ENCODE measurements at places on chromosomes 16 and 17.

- no peak for DNase-seq
Measured at GRCh38 chr17:67439269-67439668, 62.2 kb downstream of the PITPNC1 start.

DNA sequence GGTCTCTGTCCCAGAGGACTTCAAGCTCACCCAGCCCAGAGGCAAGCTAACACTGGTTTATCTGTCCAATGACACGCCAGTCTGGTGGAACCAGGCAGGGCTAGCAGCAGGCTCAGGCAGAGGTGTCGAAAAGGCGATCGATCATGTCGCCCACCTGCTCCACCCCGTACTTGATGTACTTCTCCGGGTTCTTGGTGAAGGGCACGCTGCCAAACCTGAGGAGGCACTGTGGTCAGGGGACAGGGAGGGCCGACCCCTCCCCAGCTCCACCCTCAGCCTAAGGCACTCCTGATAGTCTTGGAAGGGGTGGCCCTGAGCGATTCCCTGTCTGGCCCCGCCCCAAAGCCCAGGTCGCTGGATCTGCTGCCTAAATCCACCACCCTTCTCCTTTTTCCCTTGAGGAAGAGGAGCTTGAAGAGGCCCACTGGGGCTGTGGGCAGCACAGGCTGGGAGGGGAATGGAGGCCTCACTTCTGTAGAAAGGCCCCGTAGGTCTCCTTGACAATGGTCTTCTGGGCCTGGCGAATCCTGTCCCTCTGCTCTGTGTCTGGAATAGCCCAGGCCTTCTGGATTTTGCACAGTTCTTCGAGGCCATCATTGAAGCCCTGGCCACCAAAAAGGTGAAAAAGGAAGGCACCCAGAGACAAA, 4.7 kb downstream of the ZACN start:
- no peak for DNase-seq

- no peak for DNase-seq
Measured at GRCh38 chr16:78425891-78426510, 326.5 kb downstream of the WWOX start.

- no peak for DNase-seq
Measured at GRCh38 chr17:9922012-9922848, 17.2 kb upstream of the RCVRN start.

DNA sequence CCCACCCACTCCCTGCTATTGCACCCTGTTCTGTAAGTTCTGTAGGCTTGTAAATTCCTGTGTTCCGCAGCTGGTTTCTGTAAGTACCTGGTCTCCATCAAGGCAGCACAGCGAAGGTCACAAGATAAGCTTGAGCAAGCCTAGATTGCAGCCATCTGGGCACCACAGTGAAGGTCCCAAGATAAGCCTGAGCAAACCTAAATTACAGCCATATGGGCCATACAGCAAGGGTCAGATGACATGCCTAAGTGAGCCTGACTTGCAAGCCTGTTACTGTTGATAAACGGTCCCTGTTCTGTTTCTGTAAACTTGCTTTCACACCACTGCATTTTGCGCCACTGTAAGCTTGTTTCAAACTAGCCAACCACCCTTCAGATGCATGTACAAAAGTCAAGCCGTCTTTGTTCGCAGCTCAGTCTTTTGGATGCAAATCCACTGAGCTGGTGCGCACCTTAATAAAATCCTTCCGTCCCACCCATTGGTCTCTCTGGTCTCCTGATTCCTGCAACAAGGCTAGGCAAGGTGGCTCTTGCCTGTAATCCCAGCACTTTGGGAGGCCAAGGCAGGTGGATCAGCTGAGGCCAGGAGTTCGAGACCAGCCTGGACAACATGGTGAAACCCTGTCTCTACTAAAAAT, 42.6 kb upstream of the ATF7IP2 start:
- DNase-seq = no peak

All from prostate gland (tissue), 2 donors.